Neural progenitor cell (in vitro differentiated cells): ENCODE measurements at places on chromosomes 7 and 10. TPM values are rescaled to one million over a fixed set of nuclear protein-coding genes. Genes with fewer than 3 reads are reported as not detected.

KCNH2 gene
- total RNA-seq = 2.6 and 11.1 TPM in 2 replicates

MSS51 gene
- 1.4 and 2.2 TPM in 2 replicates for total RNA-seq

AKR1C4 gene
- not detected in 2 replicates for total RNA-seq

SMO gene
- 46.0 and 114 TPM in 2 replicates for total RNA-seq

SDK1 gene
- total RNA-seq = 4.4 and 4.9 TPM in 2 replicates

COBL gene
- total RNA-seq = 5.4 and 6.3 TPM in 2 replicates

TMEM176B gene
- total RNA-seq = 0.54 and 1.1 TPM in 2 replicates

CYP26A1 gene
- 6.7 and 8.4 TPM in 2 replicates for total RNA-seq
